ENCODE measurements at places on chromosomes 1 and 21.

DNA sequence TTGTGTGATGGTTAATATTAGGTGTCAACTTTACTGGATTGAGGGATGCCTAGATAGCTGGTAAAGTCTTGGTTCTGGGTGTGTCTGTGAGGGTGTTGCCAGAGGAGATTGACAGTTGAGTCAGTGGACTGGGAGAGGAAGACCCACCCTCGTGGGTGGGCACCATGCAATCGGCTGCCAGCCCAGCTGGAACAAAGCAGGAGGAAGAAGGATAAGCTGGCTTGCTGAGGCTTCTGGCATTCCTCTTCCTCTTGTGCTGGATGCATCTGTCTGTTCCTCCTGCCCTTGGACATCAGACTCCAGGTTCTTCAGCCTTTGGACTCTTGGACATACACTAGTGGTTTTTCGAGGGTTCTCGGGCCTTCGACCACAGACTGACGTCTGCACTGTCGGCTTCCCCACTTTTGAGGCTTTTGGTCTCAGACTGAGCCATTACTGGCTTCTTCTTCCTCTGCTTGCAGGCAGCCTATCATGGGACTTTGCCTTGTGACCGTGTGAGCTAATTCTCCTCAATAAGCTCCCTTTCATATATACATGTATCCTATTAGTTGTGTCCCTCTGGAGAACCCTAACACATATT is 184.3 kb upstream of the LMO4 start:
- no peak for DNase-seq

DNA sequence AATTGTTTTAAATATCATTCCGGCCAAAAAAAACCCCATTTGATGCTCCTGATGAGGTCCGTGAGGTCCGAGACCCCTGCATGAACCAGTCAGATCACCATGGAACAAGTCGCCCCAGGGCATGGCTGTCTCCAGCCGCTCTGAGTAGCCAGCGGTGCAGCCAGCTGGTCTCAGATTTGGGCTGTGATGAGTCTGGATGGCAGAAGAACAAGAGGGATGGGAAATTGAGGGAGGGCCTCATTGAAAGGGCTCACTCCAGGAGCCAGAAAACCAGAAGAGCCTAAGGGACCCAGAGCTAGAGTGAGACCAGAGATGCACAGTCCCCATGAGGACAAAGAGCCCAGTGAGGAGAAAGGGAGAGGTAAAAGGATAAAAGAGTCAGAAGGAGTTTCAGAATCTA is 174.0 kb downstream of the TOMM20 start:
- DNase-seq = no peak

DNA sequence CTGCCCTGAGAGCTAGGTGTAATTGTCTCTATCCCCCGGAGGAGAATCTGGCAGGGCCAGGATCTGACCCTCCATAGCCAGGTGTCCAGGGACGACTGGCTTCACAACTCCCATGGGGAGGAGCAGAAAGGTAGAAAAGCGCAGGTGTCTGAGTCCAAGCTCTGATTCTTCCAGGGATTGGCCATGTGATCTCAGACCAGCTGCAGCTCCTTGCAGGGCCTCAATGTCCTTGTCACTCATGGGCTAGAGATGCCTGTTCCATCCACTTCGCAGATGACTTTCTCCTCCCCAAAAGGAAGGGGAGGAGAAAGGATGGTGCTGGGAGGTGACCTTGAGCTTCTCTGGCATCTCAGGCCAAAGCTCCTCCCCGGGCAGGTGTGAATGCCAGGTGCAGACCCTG is 22.7 kb downstream of the HSPG2 start:
- DNase-seq = no peak

DNA sequence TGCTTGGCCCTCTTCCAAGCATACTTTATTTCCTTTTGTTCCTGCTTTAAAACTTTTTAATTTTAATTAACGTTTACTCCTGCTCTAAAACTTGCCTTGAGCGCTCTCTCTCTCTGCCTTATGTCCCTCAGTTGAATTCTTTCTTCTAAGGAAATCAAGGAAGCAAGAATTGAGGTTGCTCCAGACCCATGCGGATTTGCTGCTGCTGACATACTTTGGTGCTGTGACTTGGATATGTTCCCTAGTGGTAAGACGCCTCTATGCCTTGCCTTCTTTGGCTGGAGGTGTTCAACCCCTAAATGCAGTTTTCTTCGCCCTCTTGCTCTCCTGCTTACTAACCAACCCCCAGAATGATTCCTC is 148.1 kb downstream of the ADSS2 start:
- no peak for DNase-seq

DNA sequence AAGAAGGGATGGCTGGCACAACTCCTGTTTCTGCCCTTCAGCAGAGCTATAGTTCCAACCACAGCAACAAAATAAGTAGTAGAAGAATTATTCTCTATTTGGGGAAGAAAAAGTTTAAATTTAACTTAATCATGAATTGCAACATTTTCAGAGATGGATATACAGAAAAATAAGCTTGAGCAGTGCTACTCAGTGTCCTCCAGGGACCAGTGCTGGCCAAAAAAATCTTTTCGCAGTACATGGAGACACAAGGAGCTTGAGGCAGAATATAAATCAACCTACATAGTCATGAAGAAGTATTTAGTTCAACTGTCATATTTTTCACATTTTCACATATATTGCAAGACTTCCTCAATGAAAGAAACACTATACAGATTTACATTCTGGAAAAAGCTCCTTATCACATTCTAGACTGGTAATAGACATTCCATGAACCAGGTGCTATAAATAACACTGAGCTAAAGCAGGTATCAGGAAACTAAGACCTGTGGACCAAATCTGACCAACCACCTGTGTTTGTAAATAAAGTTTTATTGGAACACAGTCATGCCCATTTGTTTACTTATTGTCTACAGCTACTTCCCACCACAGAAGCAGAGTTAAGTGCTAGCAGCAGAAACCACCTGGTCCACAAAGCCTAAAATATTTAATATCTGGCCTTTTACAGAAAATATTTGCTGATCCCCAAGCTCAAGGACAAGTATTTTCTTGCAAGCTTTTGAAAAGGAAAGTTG is 101.9 kb downstream of the RGS21 start:
- no peak for DNase-seq

DNA sequence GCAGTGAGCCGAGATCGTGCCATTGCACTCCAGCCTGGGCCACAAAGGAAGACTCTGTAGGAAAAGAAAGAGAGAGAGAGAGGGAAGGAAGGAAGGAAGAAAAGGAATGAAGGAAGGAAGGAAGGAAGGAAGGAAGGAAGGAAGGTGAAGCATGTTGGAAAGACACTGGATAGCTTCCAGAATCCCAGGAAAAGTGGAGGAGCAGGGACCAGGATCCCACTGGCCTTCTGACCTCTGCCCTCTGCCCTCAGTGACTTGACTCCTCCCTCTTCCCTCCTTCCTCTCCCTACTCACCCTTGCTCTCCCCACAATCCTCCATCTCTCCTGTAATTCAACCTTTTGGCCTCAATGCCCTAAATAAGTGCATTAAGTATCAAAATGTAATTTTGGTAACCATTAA is 4.1 kb upstream of the UTS2 start:
- DNase-seq = no peak

- DNase-seq = no peak
These were observed 51.6 kb upstream of the HAO2 start for GRCh38 chr1:119316870-119317416.

DNA sequence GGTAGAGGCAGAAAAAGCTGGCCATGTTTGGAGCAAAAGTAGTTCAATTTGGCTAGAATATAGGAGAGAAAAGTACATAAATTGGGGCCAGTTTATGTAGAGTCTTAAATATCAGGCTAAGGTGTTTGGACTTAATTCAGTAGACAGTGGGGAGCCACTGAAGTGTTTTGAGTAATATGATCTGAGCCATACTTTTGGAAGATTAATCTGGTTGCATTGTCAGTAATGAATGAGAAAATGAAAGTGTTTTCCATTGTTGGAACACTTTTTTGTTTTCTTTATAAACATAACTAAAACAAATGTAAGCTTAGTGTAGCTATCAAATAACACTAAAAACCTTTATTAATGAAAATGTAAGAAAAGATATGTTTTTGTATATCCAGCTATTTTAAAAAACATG is 42.1 kb downstream of the POU2F1 start:
- no peak for DNase-seq

- no peak for DNase-seq
These were observed 23.4 kb upstream of the TENT5C start for GRCh38 chr1:117582451-117582850.

- DNase-seq = no peak
These were observed 80.8 kb downstream of the PIK3CD start for GRCh38 chr1:9732123-9732971.

DNA sequence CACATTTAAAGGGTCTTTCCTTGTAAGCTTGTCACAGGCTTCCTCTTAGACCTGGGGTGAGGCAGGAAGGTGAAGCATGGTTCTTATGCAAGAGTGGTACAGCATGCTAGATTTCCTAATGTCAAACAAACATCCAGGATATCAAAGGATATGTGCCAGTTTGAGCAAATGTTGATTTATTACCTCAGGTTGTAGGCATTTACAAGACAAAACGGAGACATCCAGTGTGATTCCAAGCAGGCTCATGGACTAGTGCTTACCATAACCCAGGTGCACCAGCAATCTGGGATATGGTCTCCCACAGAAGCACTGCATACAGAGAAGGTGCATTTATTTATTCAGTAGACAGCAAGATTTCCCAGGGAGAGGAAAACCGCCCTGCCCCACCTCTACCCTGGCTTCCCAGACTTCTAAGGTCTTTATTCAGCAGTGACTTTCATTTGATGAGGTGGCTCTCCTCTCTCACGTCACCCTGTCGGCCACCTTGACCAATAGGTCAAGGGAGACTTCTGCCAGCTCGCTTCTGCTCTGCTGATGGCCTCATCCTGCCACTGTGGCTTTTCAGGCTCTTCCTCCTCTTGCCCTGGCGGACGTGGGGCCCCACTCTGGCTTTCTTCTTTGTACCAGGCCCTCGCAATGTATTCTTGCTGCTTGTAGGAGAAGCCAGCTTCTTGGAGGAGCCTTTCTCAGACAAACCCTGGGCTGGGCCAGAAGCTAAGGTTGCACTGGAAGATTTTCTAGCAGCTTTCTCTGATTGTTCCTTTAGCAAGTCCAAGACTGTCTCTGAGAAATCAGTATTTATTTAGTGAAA is 25.6 kb downstream of the HHIPL2 start:
- DNase-seq = no peak

DNA sequence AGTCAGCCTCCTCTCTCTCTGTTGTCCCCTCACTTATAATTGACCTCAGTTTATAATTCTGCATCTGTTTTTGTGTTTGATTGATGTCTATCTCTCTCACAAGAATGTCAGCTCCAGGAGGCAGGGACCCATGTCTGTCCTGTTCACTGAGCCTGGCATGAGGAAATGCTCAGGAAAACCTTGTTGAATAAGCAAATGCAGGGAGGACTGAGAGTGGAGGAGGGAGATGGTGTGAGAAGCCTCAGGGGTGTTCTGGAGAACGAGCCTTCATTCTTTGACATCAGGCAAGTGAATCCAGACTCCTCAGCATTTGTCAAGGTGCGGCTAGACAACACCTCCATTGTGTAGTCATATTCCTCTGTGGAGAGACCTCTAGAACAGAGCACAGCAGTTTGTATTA is 45.5 kb downstream of the MAN1C1 start:
- no peak for DNase-seq

DNA sequence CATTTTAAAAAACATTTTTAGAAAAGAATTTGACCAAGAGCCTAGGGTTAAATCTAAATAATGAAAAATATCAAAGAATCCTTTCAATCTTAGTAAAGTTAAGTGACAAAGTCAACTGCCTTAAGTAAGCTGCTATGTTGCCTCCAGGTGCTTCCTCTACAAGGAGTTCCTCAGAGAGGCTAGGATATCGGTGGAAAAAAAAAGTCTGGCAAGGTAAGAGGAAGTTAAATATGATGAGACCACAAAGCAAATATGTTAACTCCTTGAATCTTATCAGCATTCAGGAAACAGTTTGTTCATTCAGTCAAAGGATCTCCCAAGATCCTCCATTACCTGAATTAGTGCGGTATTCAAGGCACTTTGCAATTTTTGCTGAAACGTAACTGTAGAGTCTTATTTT is 563.5 kb downstream of the PTPRC start:
- DNase-seq = no peak

GRCh38 chr1:101227837-101228236 is 9.0 kb upstream of the S1PR1 start:
- no peak for DNase-seq

GRCh38 chr1:231933711-231934626 is 307.4 kb downstream of the DISC1 start:
- DNase-seq = no peak

- no peak for DNase-seq
These were observed 86.8 kb upstream of the SERBP1 start for GRCh38 chr1:67517046-67517445.

DNA sequence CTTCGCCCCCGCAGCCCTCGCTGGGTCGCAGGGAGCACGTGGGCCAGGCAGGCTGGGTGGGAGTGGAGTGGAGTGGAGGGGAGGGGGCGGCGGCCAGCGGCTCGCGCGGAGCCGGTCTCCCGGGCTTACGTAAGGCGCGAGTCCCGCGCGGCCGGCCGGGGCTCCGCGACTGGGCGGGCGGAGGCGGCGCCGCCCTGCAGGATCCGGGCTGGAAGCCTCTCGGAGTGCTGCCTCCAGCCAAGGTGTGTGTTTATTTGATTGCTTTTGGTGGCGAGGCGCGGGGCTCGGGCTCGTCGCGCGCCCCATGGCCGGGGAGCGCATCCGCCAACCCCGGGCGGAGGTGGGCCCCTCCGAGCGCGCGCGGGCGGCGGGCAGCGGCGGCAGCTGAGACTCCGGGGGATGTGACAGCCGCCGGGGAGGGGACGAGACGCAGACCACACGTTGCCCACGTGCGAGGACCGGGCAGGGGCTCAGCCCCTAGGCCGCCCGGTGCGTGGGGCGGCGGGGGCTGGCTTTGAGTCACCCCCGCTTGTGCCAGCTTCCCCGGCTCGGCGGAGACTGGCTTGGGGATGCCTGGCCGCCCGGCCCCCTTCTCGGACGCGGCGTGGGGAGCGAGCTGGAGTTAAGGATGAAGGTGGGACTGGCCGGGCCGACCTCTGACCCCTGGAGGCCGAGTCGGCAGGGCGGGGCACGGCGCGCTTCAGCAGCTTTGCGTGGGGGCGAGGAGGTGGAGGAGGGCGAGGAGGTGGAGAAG is 402 bp upstream of the AK4 start:
- DNase-seq = no peak

- no peak for DNase-seq
These were observed 19.3 kb downstream of the QSOX1 start for GRCh38 chr1:180173952-180174351.

DNA sequence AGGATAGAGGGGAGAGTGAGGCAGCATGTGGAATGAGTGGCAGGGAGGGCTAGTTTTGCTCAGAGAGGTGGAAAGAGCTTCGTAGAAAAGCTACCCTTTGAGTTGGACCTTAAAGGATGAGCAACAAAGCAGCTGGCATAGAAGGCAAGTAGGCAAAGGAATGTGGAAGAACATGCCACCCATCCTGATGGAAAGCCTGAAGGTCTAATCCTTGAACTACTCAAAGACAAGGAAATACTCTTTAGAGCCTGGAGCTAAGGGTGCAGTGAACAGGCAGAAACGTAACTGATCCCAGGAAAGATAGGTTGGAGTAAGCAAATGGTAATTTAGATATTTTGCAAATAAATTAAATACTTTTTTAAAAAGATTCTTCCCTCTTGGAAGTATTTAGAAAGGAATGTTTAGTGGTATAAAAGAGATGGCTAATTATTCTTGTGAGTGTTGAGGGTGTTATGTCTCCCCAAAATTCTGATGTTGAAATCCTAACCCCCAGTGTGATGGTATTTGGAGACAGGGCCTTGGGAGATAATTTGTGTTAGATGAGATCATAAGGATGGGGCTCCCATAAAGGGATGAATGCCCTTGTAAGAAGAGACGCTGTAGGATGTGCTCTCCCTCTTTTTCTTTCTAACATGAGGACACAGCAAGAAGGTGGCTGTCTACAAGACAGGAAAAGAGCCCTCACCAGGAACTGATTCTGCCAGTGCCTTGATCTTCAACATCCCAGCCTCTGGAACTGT is 308.1 kb upstream of the RUNX1 start:
- no peak for DNase-seq

GRCh38 chr1:118692143-118692542 is 296.0 kb downstream of the TBX15 start:
- DNase-seq = no peak

All from SIG-M5 (cell line).